NCI-H1105 treated with DMSO at 0.1 percent for 48 hours (cell line): ENCODE measurements at places on chromosomes 6 and 20.

DNA sequence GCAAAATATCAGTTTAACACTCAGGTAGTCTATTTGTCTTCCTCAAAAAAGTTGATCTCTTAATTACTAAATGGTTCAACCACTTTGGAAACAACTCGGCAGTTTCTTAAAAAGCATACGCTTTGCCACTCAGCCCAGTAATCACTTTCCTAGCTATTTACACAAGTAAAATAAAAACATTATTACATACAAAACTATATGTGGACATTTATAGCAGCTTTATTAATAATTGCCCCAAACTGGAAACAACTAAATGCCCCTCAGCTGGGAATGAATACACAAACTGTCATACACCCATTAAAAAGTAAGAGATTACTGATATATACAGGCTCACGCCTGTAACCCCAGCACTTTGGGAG, 7.4 kb downstream of the EEF1A1 start:
- no peak for DNase-seq

DNA sequence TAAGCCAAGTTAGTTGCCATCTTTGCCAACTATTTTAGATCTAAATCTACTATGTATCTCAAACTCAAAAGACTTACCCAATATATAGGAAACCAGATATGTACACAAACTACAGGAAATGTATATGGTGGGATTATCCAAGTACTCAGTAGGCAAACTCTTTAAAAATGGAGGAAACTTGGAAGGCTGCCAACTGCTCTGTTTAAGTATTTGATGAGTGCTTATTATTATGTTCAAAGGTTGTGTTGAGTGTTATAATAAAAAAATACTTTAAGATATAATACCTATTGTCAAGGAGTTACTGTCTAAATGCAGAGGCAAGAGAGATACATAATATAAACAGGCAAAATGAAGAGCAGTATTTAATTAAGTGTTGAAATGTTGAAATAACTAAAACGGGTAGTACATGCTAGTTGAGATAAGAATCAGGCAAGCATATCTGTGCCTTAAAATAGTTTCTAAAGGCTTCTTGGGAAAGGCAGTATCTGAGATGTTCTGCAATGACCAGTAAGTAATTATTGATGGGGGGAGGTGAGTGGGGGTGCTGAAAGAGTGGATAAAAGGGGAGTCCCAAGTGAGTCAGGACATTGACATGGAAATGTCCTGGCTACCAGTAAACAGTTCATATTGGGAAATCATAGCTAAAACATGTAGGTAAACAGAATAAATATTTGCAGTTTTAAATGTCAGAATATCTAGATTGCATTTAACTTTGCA, 6.5 kb upstream of the DST start:
- peak; percentile 91 for DNase-seq

- no peak for DNase-seq
Observed at GRCh38 chr20:50876063-50876685, 55.1 kb downstream of the ADNP start.

DNA sequence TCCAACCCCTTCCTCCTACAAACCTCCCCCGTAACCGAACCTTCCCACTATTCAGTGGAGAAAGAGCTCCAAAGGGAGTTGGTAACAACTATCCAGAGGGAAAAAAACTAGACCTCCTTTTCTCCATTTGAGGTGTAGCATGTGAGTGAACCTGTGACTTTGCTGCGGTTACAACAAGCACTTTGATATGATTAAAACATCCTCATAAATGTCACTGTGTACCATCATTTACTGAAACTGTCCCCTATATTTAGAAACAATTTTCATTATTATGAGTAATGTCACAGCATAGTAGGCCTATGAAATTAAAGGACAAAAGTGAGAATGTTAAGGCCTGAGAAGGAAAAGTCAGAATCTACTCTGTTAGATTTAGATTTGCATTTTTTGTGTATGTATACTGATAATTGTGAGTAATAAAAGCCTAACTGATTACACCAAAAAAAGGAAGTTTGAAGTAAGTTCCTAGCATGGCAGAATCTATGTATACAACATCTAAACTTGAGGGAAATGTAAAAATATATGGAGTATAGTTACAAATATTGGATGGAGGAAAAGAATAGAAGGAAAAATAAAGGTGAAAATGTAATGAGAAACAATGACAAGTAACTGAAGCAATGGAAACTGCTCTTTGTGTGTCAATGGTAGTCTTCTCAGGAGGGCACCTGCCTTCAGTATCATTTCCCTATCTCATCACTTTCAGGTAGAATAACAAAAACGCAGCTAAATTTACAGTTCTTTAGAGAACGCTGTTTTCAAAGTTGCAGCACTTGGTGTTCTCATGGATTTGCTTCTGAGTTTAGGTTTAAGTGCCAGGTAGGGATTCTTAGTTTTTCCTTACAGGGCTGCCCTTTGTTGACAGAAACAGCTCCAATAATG, 145.9 kb downstream of the IMPG1 start:
- no peak for DNase-seq

DNA sequence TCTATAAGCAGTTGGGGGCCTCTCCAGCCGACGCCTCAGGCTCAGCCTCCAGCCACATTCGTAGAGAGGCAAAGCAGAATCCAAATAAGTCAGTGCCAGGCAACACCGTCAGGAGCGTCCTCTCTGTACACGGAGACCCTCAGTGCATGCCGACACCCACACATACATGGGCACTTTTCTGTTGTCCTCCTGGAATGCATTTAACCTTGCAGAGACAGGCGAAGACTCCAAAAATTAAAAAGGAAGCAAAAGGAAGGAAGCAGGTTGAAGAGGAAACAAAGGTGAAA, 325.9 kb downstream of the TAF4 start:
- no peak for DNase-seq
